SHP77 treated with DMSO at 0.1 percent for 48 hours (cell line): ENCODE measurements at places on chromosomes 3 and 15.

DNA sequence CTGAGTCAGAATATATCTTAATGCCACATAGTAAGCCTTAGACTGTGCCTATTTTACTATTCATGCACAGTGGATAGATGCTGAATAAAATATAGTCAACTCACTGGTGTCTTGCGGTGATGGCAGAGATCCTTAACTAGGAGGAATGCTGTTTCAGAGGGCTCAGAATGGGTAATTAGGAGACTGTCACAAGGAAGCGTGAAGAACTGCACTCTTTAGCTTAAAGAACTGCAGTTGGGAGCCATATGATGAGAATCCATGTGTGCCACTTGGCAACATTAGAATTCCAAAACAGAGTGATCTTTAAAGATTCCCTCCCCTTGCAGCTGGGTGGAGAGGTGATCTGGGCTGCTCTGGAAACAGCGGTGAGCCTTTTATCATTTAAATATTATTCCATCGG, 357.6 kb downstream of the MCTP2 start:
- DNase-seq, result no peak

DNA sequence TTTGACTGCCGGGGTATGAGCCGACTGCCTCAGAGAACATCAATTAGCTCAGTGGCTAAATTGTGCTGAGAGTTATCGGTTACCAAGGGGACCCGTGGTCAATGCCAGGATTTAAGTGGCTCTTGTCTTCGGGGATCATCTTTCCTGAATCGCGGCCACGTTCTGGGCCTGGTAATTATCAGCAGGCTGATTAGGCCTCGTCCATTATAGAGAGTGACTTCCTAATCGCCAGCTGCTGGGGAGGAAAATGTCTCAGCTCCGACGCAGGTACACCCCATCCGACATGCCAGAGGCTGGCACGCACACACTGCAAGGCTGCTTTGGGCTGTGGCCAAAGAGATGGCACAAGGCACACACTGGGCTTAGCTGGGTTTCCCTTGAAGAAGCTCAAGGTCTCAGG, 10.6 kb downstream of the TRH start:
- DNase-seq, result no peak

DNA sequence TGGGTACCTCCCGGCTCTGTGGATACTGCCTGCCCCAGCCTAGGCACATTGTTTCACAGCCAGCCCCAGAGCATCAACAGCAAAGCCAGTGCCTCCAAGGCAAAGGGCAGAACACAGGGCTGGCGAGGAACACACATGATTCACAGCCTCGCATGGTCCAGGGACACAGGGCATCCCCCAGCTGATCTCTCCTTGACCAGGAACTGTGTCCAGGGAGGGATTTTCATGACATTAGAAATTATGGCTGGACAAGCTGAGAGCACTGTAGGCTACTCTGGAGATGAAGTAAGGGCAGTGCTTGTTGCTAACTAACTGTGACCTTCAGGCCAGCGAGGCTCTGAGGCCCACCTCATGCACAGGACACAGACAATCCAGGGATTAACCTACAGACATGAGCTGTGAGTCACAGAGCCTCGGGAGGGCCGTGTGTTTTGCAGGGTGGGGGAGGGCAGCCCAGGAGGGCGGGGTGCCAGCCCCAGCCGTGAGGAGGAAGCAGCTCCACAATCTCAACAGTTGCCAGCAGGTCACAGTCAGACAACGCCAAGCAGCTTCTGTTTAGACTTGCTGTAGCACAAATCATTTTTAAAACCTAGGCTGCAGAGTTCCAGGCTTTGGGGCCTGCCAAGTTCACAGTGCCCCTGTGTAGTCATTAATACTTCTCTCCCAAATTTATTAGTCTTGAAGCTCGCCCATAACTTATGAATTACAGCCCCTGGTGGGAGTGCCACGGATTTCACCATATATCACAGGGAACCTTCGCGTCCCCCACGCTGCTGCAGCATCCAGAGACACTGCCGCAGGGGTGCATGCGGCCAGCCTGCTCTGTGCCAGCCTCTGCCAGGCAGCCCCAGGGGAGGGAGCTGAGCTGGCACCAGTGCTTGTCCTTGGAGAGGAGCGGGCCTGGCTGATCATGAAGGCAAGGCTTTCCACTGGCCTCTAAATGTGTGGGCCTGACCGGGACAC, 114.7 kb downstream of the ETFA start:
- DNase-seq, result no peak

DNA sequence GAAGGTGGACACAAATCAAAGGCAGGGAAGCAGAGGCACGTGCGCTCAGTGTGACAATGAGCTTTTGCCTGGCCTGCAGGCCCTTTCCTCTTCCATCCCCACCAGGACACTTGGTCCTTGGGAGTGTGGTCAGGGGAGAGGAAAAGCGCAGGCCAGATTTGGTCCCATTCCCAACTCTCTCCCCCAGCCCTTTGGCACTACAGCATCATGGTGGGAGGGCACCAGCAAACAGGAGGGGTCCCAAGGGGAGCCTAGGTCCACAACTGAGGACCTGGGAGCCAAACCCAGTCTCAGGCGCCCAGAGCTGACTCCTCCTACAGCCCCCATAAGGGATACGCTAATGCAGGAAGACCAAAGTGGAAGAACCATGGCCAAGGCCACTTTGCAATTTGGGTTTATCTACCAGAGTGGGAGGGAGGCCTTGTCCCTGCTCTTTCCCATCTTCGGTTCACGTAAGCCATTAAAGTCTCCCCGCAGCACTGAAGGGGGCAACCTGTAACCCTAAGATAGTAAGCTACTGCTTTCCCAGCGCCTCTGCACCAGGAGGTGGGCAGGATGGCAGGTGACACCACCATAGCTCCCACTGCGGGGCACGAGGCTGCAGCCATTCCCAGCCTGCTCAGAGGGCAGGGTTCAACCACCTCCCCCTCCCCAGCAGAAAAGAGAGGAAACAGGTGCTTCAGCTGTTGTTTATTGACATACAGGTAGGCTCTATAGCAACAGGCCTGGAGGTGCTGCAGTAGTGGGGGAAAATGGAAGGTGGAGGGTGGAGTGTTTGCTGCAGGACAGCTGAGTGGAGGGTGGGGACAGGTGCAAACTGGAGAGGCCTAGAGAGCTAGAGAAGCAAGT, 993 bp upstream of the GRAMD2A start:
- DNase-seq, result no peak

GRCh38 chr15:29822100-29822683, at the start of gene TJP1:
Gene TJP1, minus strand, starts transcription at chr15:29822468. Its CDS starts 440 bp downstream, at chr15:29822028.
- DNase-seq, result peak; percentile 29

GRCh38 chr3:140018556-140018955, 83.6 kb downstream of the CLSTN2 start:
- DNase-seq, result no peak

DNA sequence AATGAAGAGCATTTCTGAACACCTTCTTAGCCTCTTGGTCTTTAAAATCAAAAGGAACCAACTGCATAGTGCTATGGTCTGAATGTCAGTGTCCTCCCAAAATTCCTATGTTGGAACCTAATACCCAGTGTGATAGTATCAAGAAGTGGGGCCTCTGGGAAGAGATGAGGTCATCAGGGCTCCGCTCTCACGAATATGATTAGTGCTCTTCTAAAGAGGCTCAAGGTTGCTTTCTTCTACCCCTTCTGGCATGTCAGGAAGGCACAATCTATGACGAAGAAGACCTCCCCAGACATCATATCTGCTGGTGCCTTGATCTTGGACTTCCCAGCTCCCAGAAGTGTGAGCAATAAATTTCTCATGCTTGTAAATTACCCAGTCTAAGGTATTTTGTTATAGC, 209.5 kb downstream of the MAGI1 start:
- DNase-seq, result no peak

DNA sequence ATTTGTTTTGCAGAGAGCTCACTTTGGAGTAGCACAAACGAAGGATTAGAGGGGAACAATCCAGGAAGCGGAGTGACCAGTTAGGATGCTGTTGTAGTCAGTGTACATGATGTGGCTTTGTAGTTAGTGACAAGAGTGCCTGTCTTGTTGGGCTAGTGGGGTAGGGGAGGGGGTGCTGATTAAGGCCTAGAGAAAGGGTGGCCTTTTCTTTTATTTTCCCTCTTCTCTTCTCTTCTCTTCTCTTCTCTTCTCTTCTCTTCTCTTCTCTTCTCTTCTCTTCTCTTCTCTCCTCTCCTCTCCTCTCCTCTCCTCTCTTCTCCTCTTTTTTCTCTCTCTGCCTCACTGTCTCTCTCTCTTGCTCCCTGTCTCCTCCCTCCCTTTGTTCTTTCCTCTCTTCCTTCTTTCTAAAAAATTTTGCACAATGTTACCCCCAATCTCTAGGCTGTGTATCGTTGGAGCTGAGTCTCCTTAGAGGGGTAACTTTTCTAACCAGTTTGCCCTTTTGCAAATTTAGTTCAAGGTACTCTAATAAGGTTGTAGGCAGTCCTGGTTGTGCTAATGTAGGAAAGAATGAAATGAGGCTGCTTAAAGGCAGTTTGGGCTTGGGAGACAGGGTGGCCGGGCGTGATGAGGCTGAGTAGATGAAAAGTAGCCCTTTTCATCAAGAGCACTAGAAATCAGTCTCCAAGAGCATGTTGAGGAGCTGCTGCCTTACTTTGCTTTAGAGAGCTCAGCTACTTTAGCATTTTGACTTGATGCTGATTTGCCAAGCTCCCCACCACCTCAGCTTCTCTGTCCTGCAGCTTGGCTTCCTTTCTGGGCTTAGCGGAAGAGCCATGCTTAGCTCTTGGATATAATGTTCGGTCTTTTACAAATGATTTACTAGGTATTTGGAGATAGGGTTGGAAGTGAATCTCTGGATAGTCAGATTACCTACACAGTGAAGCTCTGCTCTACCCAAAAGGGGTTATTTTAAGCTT, 58.6 kb downstream of the SV2B start:
- DNase-seq, result no peak

DNA sequence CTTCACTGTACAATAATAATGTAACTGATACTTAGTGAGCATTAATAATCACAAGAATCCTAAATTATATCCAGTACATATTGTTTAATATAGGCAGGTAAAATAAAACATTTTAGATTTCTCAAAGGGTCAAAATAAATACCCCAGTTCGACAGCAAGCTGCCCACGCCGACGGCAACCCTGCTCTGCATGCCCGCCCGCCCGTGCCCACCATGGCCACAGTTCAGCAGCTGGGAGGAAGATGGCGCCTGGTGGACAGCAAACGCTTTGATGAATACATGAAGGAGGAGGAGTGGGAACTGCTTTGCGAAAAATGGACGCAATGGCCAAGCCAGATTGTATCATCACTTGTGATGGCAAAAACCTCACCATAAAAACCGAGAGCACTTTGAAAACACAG, 22.9 kb downstream of the BTBD1 start:
- no peak for DNase-seq
